ENCODE measurements at places on chromosomes 12 and 14. TPM values are rescaled to one million over a fixed set of nuclear protein-coding genes. Genes with fewer than 3 reads are reported as not detected.
A peak's percentile ranks its signal among the peaks of the same experiment; 100 is the strongest.

DNA sequence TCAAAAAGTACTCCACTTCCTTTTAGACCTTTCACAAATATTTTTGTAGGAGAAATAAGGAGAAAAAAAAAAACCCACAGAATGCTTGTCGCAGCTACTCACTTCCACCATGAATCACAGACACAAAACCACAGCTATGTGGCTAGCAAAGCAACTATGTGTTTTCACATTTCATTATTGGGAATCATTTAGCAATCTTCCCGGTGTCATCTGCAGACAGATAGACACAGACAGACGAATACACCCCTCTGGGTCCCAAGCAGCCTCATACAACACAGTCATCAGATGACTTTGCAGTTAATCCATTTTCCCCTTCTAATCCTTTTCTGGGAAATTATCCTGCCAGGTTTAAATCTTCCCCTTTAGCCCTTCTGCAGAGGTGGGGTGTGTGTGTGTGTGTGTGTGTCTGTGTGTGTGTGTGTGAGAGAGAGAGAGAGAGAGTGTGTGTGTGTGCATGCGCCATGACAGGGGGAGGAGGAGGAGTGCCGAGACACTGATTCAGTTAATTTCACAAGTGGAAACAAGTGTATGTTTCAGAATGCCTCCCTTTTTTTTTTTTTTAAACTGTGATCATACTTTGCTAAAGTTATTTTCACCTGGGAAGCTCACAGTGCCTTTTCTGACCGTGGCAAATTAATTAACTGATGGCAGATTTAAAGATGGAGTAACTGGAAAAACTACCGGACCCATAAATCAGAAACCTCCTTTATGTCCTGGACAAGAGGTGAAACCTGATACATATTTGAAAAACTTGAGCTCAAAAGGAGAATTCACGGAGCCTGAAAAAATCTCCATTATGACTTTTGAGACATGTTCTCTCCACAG is 39.9 kb downstream of the LTBP2 start:
- H3K4me3 ChIP-seq: no peak overlapping the region
- peak overlapping the region; percentile 76 for H3K27ac ChIP-seq
- no peaks in the 10 kb centered on the region for H3K27me3 ChIP-seq
- DNase-seq: no peak
- no peaks in the 10 kb centered on the region for H3K36me3 ChIP-seq

DNA sequence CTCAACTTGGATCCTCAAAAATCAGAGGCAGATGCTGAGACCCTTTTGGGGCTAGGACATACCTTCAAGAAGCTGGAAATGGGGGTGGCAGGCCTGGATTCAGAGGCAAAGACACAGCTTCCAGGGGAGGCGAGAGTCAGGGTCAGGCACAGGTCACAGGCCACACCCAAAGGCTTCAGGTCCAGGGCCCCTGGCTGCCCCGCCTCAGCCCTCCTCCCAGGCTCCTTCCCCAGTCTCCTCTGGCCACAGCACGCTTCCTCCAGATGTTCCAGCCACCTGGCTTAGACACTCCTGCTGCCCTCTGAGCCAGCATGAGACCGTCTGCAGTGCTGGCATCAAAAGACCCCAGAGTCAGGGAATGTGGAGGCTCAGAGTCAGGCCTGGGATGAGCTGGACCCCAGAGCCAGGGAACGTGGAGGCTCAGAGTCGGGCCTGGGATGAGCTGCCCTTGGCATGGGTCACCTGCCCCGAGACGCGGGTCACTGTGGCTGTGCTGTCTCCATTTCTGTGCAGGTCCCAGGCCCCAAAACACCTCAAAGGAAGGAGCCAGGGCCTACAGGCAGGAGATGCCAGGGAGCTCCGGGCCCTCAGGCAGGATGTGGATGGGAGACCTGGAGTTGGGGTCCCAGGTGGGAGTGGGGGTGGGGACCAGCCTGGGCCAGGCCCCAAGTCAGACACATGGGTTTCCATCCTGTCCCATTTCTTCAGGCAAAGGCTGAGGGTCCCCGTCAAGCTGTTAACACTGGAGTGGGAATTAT is 58.9 kb downstream of the DIO3 start:
- DNase-seq: no peak
- H3K4me1 ChIP-seq: no peaks in the 10 kb centered on the region
- no peaks in the 10 kb centered on the region for H3K36me3 ChIP-seq
- H3K4me3 ChIP-seq: no peak overlapping the region
- H3K27ac ChIP-seq: no peak overlapping the region
- no peaks in the 10 kb centered on the region for H3K27me3 ChIP-seq

DNA sequence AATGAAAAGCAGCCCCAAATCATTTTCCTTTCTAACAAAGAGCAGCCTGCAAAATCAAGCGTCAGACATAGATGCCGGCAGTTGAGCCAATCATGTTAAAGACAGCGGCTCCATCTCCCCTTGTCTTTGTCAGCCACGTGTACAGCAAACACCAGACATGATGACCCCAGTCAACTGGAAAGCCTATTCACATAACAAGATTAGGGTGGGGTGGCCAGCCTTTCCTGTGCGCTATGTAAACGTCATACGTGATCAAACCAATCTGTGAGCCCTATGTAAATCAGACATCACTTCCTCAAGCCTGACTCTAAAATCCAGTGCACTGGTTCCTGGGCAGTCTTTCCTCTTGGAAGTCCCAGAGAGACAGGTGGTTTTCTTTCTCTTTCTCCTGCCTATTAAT is 9.9 kb upstream of the FICD start:
- DNase-seq: no peak
- H3K36me3 ChIP-seq: no peaks in the 10 kb centered on the region
- no peak overlapping the region for H3K4me3 ChIP-seq
- H3K4me1 ChIP-seq: no peaks in the 10 kb centered on the region
- H3K27me3 ChIP-seq: no peaks in the 10 kb centered on the region

DNA sequence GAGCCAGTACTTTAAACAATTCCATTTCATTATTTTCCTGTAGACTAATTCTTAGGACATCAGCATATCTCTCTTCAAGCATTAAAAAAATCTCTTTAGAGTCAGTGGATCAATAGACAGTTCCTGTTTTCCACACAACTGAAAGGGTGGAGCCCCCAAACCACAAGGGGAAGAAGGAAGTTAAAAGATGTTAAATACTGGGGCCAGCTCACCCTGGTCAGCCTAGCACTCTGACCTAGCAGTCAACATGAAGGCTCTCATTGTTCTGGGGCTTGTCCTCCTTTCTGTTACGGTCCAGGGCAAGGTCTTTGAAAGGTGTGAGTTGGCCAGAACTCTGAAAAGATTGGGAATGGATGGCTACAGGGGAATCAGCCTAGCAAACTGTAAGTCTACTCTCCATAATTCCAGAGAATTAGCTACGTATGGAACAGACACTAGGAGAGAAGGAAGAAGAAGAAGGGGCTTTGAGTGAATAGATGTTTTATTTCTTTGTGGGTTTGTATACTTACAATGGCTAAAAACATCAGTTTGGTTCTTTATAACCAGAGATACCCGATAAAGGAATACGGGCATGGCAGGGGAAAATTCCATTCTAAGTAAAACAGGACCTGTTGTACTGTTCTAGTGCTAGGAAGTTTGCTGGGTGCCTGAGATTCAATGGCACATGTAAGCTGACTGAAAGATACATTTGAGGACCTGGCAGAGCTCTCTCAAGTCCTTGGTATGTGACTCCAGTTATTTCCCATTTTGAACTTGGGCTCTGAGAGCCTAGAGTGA is at the start of gene LYZ:
Gene LYZ, plus strand, starts transcription at position 220 of the 777 bp plus-strand sequence. Its CDS starts 28 bp downstream, at position 248.
- H3K4me3 ChIP-seq: no peak within 1 kb of the TSS
- no peak for DNase-seq
- H3K36me3 ChIP-seq: no peaks in the 10 kb centered on the region
- H3K4me1 ChIP-seq: no peaks in the 10 kb centered on the region
- H3K27ac ChIP-seq: no peak within 1 kb of the TSS

DNA sequence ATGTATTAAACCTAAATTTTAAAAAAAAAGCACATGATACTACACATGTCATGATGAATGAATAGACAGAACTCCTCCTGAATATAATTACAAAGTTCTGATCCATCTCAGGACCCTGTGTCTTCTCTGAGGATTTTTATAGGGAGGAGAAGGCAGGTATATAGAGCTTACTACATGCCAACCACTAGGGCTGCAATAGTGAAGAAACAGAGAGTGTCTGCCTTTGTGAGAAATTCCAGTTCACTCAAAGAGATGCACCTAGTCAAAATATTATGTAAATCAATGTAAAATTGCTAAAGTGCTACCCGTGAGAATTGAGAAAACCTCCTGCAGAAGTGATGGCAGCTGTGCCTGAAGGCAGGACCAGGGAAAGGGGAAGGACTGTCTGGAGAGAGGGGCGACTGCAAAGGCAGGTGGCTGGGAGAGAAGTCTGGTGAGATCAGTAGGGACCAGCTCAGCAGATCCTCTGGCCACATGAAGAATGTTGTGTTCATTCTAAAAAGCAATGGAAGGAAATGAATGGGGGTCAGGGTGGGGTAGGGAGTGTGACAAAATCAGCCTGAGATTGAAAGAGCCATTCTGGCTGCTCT is 15.1 kb downstream of the ABHD4 start:
- peak overlapping the region; percentile 41 for H3K27ac ChIP-seq
- no peaks in the 10 kb centered on the region for H3K27me3 ChIP-seq
- H3K4me1 ChIP-seq: no peaks in the 10 kb centered on the region
- H3K36me3 ChIP-seq: no peaks in the 10 kb centered on the region

GRCh38 chr14:60656686-60657455 is 7.6 kb upstream of the SIX1 start:
- peak overlapping the region; percentile 92 for H3K27ac ChIP-seq
- peak overlapping the region; percentile 52 for H3K4me3 ChIP-seq
- H3K27me3 ChIP-seq: no peaks in the 10 kb centered on the region
- H3K36me3 ChIP-seq: no peaks in the 10 kb centered on the region
- DNase-seq: peak; percentile 69

Gene CHGA
- 55.7 TPM for total RNA-seq

Gene LTB4R2
- 27.3 TPM for total RNA-seq

Gene ANKRD33
- total RNA-seq: not detected

GRCh38 chr14:61190341-61190740 is 90.8 kb downstream of the TMEM30B start:
- H3K36me3 ChIP-seq: no peaks in the 10 kb centered on the region
- no peak for DNase-seq
- no peak overlapping the region for H3K4me3 ChIP-seq
- no peak overlapping the region for H3K27ac ChIP-seq

- H3K4me3 ChIP-seq: no peak overlapping the region
- H3K27me3 ChIP-seq: no peaks in the 10 kb centered on the region
- no peak overlapping the region for H3K27ac ChIP-seq
- no peak for DNase-seq
These were observed 4.6 kb upstream of the MFAP5 start for GRCh38 chr12:8667270-8667669.

DNA sequence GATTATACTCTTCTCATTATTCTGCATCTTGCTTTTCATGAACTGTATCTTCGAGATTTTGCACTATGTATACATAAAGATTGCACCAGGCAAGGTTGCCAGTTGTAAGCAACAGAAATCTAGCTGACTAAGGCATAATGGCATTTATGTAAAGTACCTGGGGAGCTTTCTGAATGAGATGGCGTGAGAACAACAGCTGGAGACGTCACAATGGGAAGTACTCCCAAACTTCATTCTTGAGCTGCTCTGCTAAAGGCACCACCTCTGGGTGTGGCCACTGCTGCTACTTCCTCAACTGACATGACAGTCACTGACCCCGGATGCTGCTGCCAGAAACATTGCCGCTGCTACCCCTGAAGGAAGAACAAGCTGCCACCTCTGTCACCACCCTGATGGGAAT is 220.7 kb downstream of the NOVA1 start:
- no peak for DNase-seq
- H3K4me3 ChIP-seq: no peak overlapping the region
- H3K27ac ChIP-seq: no peak overlapping the region
- H3K36me3 ChIP-seq: no peaks in the 10 kb centered on the region
- no peaks in the 10 kb centered on the region for H3K4me1 ChIP-seq
- H3K27me3 ChIP-seq: no peaks in the 10 kb centered on the region

Gene INHBC
- total RNA-seq: 0.46 TPM

Gene GLIPR1
- 10.0 TPM for total RNA-seq

GRCh38 chr12:30417697-30418231 is 277.9 kb downstream of the IPO8 start:
- no peaks in the 10 kb centered on the region for H3K27me3 ChIP-seq
- no peak overlapping the region for H3K4me3 ChIP-seq
- H3K4me1 ChIP-seq: no peaks in the 10 kb centered on the region
- H3K27ac ChIP-seq: no peak overlapping the region

DNA sequence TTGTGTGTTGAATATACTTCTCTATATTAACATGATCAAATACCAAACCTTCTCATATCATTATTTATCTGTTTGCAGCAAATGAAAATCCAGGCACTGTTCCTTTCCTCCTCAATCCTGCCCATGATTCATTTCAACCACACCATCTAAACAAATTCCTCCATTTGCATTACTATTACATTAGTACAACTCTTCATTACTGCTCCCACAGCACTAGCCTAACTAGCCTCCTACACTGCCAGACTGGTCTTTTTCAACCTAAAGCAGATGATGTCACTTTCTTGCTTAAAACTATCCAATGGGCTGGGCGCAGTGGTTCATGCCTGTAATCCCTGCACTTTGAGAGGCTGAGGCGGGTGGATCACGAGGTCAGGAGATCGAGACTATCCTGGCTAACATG is 117.3 kb upstream of the MYF6 start:
- no peaks in the 10 kb centered on the region for H3K36me3 ChIP-seq
- H3K4me3 ChIP-seq: no peak overlapping the region
- DNase-seq: no peak
- H3K27me3 ChIP-seq: no peaks in the 10 kb centered on the region

GRCh38 chr12:32106517-32107358 is at the start of gene BICD1:
BICD1 (plus strand) TSS chr12:32106847; CDS start chr12:32107332, 485 bp downstream.
- no peaks in the 10 kb centered on the region for H3K4me1 ChIP-seq
- no peaks in the 10 kb centered on the region for H3K36me3 ChIP-seq
- DNase-seq: peak; percentile 71
- peak within 1 kb of the TSS; percentile 77 for H3K4me3 ChIP-seq

Gene AKAP3
- total RNA-seq: 13.9 TPM

GRCh38 chr12:68878846-68879245 is 54.1 kb downstream of the CPM start:
- no peaks in the 10 kb centered on the region for H3K36me3 ChIP-seq
- no peak overlapping the region for H3K27ac ChIP-seq
- H3K27me3 ChIP-seq: no peaks in the 10 kb centered on the region
- H3K4me3 ChIP-seq: no peak overlapping the region

Gene B3GNT4
- total RNA-seq: 0.64 TPM

Gene SMARCD1
- 72.9 TPM for total RNA-seq

DNA sequence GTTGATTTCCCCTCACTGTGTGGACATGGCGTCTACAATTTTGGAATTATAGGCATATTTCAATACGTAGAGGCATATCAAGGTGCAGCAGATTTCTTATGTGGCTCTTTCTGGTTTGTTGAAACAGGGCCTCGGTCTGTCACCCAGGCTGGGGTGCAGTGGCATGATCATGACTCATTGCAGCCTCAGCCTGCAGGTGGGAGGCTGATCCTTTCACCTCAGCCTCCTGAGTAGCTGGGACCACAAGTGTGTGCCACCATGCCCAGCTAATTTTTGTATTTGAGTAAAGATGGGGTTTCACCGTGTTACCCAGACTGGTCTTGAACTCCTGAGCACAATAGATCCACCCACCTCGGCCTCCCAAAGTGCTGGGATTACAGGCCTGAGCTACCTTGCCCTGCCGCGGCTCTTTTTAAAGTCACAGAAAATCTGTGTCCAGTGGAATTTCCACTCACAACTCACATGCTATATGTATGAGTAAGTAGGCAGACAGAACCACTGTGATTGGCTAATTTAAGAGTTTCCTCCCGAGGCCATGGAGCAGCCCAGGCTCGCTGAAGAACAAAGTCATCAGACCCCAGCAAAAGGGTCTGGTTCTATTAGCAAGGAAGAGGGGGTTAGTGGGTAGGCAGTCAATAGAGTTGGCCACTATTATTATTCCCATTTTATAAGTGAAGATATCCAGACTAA is 9.1 kb downstream of the GNG2 start:
- no peaks in the 10 kb centered on the region for H3K27me3 ChIP-seq
- H3K36me3 ChIP-seq: no peaks in the 10 kb centered on the region
- no peak overlapping the region for H3K27ac ChIP-seq
- no peak overlapping the region for H3K4me3 ChIP-seq
- DNase-seq: no peak

Gene NXPH4
- 10.2 TPM for total RNA-seq

Gene CARMIL3
- 0.59 TPM for total RNA-seq
